ENCODE measurements at places on chromosomes 1 and 21.

DNA sequence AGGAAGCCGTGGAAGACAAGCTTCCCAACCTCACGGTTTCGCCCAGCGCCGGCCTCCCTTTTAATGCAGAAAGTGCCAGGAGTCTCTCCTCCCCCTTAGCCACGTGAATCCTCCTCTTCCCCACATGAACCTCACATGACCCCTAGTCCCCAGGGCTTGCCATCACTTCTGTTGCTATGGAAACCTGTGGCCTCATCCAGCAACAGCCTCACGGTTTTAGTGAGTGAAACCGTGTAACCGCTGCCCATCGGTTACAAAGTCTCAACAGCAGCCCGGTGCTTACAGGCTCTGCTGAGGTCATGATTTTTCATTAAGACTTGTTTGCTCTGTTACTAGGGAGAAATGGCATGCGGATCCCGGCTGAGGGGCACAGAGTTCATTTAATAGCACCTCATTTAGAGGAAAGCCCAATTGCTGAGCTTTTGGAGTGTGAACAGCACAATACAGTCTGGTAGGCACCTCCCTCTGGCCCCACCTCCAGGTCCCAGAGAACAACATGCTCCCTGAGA lies 143.2 kb upstream of the BACE2 start:
- DNase-seq = peak; percentile 85

DNA sequence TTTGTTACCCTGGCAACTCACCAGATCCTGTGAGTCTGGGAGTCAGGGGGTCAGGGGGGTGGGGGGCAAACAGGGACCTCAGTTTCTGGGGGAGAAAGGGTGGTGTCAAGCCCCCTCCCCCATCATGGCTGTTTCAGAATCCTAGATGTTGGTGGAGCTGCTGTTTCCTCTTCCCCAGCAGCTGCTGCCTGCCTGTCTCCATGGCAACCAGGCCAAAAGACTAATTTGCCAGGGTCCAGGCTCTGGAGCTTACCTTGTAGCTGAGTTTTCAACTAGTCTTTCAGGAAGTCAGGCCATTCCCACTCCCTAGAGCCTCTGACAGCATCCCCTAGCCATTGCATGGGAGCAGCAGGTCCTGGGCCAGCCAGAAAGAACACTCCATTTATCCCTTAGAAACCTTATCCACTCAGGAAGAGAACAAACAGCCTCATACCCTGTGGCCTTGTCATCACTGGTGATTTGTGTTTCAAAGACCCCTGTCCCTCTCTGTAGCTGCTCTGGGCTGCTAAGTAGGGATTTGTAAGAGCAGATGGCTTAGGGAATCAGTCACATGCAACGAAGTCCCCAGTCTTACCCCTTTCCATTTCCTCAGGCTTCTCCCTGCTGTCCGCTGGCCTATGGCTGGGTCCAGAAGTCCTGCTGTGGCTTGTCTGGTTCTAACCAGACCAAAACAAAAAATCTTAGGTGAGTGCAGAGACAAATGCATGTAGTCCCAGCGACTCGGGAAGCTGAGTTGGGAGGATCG lies 21.5 kb upstream of the STMN1 start:
- DNase-seq = no peak

DNA sequence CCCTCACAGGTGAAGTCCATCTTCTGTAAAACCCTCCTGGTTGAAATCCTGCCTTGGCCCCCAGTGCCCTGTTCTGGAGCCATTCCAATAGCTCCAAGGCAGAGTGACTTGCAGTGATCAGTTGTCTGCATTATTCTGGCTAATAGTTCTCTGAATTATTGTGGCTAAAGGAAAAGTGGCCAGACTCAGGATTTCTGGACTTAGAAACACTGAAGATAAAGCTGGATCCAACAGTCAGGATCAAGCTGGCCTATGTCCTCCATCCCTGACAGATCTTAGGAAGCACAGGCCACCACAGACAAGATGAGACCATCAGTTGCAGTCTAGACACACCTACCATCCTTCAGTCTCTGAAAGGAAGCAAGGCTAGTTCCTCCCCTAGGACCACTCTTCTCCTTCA lies 801 bp upstream of the C2CD4D start:
- DNase-seq = no peak

DNA sequence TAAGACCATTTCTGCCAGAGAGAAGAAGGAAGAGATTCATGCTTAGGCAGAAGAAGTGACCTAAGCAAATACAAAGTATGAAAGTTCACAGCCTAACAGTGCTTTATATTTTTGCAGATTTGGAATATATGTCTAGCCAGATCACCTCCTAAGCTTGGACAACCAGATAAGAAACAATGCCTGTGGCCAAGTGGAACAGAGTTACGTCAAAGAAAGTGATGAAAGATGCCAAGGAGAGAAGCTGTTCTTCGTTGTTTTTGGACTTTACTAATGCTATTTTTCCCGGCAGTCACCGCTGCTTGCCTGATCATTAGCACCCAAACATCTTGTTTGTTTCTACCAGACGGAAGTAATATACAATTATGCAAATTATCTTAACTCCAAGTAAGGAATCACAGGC lies 489.2 kb upstream of the C1orf87 start:
- no peak for DNase-seq

GRCh38 chr1:240575981-240576662 lies 35.8 kb downstream of the GREM2 start:
- peak; percentile 92 for DNase-seq
